ENCODE measurements at places on chromosomes 13 and 19.

DNA sequence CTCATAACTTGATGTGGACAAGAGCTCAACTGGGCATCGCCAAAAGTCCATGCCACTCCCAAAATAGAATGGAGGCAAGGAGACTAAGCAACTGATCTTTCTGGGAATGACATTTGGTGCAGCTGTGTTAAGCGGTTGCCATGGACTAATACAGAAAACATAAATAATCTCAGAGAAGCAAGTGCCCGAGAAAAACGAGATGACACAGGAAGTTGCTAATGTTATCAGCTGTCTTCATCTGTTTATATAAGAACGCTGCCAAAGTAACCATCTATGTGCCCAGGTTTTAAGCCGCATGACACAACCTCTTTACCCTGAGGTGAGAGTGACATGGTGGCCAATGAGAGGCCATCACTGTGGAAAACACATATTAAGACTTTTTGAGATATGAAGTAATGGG is 54.9 kb upstream of the SACS start:
- no peak for DNase-seq

GRCh38 chr13:39054112-39054511 is 15.9 kb downstream of the NHLRC3 start:
- DNase-seq: no peak

GRCh38 chr19:49328741-49329140 is 3.8 kb upstream of the SLC6A16 start:
- no peak for DNase-seq

- DNase-seq: no peak
Observed at GRCh38 chr13:20814224-20814910, 40.6 kb upstream of the EEF1AKMT1 start.

DNA sequence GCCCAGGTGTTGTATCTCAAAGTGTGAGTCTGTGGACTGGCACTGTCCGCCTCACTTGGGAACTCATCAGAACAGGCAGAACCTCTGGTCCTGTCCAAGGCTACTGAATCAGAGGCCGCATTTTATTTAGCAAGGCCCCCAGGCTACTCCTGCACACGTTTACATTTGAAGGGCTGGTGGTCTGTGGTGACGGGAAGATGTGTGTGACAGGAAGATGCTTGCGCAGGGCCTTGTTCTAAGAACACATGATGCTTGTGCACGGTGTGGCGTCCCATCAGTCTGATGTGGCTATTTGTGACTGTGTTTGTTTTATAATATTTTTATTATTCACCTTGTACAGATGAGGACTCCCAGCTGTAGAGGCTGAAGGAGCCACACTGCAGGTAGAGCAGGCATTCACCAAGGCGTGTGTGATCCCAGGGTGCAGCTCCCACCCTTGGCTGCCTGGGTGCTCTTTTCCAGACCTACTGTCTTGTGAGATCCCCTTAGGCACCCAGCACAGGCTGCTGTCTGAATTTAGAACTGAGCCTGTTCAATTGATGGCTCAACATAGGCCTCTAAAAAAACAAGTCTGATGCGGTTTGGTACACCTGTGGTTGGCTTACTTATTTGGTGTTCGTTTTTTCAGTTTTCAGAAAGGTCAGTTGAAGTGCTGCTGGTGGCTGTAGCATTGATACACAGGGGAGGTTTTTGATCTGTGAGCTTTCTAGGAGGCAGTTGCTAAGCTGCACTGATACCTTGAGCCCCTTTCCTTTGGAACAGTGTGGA is 3.1 kb downstream of the SLC25A15 start:
- DNase-seq: no peak
